ENCODE measurements at places on chromosomes 12 and 14.
A peak's percentile ranks its signal among the peaks of the same experiment; 100 is the strongest.

GRCh38 chr12:49028666-49029275, 10.2 kb upstream of the PRKAG1 start:
- DNase-seq = no peak

DNA sequence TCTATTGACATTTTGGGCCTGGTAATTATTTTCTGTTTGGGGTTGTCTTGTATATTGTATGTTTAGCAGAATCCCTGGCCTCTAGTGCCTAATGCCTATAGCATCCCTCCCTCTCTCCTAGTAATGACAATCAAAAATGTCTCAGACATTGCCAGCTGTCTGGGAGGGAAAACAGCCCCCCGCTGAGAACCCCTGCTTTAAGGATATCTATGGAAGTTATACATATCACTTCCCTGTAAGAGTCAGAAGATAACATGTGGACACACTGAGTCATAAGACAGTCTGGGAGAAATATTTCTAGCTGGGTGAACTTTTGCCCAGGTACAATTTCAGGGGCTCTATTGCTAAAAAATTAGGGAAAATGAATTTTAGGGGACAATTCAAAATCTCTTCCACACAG, 255.0 kb downstream of the PAWR start:
- DNase-seq = no peak

- DNase-seq = no peak
Measured at GRCh38 chr12:3537719-3538465, 46.9 kb downstream of the PRMT8 start.

DNA sequence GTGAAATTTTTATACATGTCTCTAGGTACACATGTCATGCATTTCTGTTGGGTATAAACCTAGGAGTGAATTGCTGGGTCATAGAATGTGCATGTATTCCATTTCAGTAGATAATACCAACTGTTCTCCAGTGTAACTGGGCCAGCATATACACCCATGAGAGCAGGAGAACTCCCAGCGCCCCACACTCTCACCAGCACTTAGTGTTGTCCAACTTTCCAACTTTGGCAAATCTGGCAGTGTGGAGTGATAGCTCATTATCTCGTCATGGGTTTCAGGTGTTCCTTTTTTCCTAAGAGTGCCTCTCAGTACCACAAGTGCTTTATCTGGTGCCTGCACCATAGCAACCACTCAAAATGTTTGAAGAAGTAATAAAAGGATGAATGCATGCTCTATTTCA, 40.1 kb downstream of the NGB start:
- DNase-seq = no peak

- DNase-seq = peak; percentile 91
Measured at GRCh38 chr12:131949431-131950181, at the start of gene EP400. Gene EP400, plus strand, starts transcription at chr12:131949942. Its CDS starts 10,678 bp downstream, at chr12:131960620.

GRCh38 chr14:105273062-105273461, 24.7 kb downstream of the BTBD6 start:
- DNase-seq = no peak

DNA sequence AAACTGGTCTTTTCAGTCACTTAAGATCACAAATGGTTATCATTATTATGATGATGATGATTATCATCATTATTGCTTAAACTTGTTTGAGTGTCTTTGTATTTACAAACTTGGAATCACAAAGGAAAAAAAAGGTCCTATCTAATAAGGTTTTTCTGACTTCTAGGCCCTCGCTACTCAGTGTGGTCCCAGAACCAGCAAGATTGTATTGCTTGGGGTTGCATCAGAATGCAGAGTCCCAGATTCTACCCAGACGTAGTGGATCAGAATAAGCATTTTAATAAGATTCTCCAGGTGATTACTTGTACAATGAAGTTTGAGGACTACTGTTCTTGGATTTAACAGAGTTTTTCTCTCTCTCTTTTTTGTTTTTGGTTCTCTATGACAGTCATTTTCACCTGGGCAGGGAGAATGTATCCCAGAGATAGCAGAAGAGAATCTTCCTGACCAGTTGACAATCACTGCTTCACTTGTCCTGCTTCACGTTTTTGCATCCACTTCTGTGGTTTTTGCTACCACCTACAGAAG, 29.3 kb upstream of the PPP1R12A start:
- DNase-seq = no peak

GRCh38 chr12:12070674-12071656, at the start of gene BCL2L14:
Gene BCL2L14, plus strand, starts transcription at chr12:12070939. Its CDS starts 8,367 bp downstream, at chr12:12079306.
- no peak for DNase-seq

- DNase-seq = no peak
Measured at GRCh38 chr14:100862277-100862676, 36.4 kb downstream of the MEG3 start.

- no peak for DNase-seq
Measured at GRCh38 chr12:65798918-65799317, 25.4 kb upstream of the HMGA2 start.

DNA sequence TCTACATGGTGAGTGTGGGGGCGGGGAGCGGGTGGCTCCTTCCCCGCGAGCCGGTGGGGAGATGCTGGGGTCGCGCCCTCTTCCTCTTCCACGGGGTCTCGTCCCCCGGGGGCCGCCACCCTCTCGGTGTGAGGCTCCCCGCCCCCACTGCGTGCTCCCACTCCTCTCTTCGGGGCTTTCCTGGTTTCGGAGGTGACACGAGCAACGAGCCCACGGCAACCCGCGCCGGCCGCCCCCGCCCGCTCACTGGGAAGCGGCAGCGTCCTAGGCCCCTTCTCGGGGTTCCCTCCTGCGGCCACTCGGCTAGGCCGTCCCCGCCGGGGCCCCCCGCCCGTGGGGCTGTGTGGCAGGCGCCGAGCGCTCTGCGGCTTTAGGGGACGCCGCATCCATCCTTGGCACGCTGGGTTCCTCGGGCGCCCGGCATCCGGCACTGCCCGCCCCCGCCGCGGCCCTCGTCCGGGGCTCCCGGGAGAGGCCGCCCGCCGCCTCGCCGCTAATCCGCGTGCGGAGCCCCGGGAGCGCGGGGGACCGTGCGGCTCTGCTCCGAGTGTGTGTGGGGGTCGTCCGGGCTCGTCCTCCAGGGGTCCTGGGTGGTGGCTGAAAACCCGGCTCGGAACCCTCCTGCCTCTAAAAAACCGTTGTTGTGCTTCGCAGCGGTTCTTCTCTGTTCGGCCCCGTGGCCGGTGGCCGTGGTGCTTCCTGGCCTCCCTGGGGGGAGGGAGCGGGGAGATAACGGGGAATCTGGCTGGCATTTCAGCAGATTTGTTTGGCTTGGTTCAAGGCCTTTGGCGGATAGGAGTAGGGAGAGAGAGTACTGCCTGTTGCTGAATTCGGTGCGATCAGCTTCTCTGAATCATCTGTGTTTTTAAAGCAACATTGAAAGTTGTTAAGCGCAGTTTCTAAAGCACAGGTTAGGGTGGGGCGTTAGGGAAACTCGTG, 1.0 kb downstream of the PCNX1 start:
- DNase-seq = peak; percentile 68

- no peak for DNase-seq
Measured at GRCh38 chr14:65853407-65853955, 441.0 kb downstream of the FUT8 start.

DNA sequence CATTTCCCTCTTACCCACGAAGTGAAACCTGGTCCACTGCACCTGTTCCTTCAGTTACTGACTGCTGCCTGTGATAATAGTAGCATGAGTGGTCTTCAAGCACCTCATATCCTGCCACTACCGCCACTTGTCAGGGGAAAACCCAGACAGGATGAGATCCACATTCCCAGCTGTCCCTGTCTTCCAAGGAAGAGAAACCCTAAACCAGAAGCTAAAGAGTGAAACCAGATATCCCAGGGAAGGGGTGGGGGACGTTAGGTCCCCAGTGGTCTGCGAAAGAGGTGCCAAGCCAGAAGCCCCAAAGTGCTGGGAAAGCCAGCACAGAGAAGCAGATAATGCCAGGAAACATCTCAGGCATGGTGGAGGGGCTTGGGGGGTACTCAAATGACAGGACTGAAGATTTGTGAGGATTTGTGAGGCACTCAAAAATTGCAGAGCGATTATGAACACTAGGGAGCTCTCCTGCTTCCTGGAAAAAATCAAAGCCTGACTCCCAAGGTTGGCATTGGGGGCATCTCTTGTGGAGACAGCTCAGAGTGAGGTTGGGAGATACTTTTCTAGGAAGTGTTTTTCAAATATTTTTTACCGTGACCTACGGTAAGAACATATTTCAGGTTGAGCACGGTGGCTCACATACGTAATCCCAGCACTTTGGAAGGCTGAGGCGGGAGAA, 77.9 kb downstream of the TMEM30B start:
- DNase-seq = peak; percentile 56

- DNase-seq = peak; percentile 62
Measured at GRCh38 chr12:130761537-130762318, 45.6 kb upstream of the RIMBP2 start.

DNA sequence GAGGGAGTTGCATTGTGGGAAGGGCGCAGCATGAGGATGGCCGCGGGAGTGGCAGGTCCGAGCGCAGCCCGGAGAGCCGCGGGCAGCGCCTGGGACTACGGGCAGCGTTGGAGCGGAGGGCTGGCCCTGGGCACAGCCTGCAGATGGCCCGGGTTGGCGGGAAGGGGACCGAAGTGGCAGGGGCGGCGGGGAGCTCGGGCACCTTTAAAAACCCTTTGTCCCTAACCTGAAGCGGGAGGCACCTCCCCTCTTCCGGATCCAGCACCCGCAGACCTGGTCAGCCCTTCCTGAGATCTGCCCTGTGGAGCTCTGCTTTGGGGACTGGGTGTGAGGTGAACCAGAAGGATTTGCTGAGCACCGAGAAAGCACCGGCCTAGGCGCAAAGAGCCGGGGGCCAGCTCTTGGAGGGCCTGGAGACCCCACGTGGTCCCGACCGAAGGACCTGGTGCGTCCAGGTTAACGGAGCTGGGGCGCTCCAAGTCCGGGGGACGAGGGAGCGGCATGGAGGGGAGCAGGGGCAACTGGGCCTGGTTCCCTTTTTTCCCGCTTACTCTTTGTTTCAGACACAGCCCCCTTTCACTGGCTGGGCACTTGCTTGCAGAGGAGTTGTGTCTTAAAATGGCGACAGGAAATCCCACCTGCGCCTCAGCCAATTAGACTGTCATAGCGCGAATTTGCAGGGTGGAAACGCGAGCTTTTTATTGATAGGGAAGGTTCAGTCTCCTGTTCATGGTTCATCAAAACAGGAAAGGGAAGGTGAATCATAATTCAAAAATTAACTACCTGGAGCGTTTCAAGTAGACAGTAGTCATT, 792 bp upstream of the SLC38A1 start:
- no peak for DNase-seq

DNA sequence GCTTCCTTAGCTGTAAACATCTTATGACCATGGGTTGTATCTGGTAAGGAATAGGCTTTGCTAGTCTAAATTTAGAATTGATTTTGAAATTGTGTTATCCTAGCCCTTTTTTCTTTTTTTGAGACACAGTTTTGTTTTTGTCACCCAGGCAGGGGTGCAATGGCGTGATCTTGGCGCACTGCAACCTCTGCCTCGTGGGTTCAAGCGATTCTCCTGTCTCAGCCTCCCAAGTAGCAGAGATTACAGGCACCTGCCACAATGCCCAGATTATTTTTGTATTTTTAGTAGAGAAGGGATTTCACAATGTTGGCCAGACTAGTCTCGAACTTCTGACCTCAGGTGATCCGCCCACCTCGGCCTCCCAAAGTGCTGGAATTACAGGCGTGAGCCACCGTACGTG, 2.4 kb upstream of the TUBA1B start:
- no peak for DNase-seq

DNA sequence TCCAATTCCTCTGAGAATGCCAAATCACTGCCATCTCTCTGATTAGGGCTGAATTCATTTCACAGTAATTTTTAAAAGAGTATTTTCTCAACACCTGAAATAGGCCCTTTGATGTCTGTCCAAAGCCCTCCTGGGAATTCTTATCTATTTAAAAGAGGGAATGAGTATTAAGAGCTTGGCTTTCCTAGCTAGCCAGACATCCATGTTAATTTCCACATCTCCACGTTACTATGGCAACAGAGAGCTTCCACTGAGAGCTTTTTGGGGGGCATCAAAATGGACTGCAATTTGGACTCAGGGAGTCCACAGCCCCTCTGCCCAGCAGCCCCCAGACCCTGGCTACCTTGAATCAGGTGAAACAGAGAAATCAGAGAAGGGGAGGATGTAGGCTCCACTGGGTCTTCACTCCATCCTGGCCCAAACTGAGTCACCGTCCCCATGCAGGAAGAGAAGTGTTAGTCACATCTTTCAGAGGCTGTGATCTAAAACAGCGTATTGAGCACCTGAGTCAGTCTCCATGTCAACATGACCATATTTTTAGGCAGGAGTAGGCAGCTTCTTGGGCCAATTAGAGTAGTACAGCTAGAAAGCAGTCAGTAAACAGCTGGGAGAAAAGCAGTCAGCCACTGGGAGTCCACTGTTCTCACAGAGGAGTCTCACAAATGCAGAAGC, 7.0 kb upstream of the FICD start:
- no peak for DNase-seq

GRCh38 chr12:64633940-64634337, 23.6 kb downstream of the RASSF3 start:
- DNase-seq = no peak

DNA sequence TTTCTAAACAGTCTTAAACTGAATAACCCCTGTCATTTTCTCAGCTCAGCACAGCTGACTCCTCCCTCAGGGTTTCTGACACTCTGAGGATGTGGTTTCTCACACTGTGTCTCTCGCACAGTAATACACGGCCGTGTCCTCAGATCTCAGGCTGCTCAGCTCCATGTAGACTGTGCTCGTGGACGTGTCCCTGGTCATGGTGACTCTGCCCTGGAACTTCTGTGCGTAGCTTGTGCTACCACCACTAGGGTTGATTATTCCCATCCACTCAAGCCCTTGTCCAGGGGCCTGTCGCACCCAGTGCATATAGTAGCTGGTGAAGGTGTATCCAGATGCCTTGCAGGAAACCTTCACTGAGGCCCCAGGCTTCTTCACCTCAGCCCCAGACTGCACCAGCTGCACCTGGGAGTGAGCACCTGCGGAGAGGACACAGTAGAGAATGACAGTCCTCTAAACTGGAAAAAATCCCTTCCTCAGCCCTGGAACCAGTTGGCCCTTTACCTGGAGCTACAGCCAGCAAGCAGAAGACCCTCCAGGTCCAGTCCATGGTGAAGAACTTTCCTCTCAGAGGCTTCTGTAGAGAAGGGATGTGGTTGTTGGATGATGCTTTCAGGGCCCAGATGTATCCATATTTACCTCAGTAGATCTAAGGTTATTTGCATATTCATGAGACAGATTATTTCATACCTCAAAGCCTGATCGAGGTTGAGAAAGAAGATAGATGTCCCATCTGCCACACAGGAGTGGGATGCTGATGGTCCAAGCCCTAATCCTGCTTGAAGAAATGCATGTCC, 984.8 kb downstream of the TMEM121 start:
- DNase-seq = no peak

GRCh38 chr12:13340149-13340548, 143.6 kb downstream of the EMP1 start:
- DNase-seq = no peak
